Memory B cell (primary cell): ENCODE measurements at places on chromosomes 5 and 9.

GRCh38 chr9:112820881-112821280 lies 69.8 kb downstream of the SLC46A2 start:
- no peak for DNase-seq

DNA sequence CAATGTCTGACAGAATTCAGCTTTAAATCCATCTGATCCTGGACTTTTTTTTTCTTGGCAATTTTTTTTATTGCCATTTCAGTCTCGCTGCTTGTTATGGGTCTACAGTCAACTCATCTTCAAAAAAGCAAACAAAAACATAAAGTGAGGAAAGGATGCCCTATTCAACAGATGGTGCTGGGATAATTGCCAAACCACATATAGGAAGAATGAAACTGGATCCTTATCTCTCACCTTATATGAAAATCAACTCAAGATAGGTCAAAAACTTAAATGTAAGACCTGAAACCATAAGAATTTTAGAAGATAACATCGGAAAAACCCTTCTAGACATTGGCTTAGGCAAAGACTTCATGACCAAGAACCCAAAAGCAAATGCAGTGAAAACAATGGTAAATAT lies 389.1 kb upstream of the ST8SIA4 start:
- DNase-seq = no peak

DNA sequence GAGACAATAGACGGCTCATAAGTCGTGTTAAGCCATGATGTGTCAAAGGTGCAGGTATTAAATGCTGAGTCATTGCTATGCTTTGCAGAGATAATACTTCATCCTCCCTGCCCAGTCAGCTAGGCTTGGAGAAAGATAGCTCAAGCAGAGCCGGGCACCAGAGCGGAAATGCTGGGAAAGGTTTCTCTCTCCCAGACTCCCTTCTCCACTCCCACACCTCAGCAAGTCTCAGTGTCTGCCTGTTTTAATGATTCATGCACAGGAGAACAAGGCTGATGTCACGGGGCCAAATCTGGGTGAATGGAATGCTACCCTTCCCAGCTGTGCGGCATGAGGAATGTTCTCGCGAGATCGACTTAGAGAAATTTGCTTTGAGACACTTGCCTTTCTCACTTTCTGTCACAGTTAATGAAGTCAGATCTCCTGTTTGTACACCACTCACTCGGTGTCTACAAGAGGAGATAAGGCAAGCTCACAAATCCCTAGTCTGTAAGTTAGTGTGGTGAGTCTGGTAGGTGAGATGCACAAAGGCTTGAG lies 204.4 kb downstream of the EFNA5 start:
- no peak for DNase-seq

- no peak for DNase-seq
These were observed 25.6 kb downstream of the TMEFF1 start for GRCh38 chr9:100498592-100498991.

DNA sequence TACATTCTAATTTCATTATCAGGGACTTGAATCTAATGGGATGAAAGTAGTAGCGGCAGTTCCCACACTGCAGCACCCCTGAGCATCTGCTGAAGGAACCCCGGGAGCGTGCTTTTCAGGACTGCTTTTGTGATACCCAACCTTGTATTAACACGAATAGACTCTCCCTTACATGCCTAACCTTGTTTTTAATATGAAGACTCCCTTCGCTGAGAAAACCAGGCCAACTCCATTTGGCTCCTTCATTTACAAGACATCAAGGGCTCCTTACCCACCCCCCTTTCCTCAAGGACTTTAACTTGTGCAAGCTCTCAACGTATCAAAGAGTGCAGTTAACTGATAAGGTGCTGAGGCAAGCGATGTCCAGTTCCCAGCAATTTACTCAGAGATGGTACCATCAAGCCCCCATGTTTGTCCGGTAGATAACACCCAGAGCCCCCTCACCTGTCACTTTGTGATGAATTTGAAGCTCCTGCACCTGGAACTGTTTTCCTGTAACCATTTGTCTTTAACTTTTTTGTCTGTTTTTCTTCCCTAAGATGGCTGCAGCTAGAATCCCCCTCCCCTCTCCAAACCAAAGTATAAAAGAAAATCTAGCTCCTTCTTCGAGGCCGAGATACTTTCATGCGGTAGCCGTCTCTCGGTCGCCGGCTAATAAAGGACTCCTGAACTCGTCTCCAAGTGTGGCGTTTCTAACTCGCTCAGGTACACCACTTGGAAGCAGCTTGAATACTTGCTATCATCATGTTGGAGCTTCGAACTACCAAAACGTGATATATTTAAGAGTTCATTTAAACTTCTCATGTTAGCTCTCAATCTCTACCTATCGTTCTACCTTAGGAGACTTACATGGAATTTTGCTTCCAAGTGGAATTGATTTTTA lies 10.7 kb downstream of the HNRNPH1 start:
- no peak for DNase-seq

GRCh38 chr9:133563291-133563796 lies 28.8 kb downstream of the ADAMTSL2 start:
- DNase-seq = no peak

DNA sequence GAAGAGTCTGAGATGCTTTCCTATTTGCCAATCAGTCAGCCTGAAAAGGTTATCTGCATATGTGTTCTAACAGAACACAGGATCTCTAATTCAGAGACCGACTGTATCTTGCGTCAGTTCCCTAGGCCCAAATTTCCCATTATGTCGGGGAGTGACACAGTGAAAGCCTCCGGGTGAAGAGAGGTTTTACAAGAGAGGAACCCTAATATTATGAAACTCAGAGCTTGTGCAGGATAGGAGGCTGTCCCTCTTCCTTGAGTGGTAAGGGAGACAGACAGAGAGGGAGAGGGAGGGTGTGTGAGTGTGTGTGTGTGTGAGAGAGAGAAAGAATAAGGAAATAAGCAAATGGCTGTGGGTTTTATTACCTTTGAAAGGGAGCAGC lies 1.9 kb downstream of the CD14 start:
- DNase-seq = no peak

DNA sequence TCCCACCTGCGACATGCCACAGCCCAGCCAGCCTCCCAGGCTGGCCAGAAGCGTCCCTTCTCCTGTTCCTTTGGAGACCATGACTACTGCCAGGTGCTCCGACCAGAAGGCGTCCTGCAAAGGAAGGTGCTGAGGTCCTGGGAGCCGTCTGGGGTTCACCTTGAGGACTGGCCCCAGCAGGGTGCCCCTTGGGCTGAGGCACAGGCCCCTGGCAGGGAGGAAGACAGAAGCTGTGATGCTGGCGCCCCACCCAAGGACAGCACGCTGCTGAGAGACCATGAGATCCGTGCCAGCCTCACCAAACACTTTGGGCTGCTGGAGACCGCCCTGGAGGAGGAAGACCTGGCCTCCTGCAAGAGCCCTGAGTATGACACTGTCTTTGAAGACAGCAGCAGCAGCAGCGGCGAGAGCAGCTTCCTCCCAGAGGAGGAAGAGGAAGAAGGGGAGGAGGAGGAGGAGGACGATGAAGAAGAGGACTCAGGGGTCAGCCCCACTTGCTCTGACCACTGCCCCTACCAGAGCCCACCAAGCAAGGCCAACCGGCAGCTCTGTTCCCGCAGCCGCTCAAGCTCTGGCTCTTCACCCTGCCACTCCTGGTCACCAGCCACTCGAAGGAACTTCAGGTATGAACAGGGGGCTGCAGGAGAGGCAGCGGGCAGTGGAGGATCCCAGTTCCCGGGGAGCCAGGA lies 106.5 kb downstream of the PPARGC1B start:
- no peak for DNase-seq
